ENCODE measurements at places on chromosomes 7 and 10.

DNA sequence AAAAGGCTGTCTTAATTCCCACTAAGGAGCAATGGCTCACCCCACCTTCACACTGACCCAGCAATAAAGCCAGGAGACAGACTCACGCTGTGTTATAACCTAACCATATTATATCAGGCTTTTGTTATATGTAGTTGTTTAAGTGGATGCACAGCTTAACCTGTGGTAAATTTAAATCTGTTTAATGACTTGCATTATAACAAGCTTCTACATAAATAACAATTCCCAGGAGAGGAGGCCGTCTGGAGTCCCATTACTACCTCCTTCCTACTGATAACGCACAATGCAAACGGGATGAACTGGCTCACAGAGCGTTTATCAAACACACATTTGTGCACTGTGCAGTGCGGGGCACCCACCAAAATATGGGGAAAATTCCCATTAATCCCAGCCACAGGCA, 102.1 kb upstream of the MGMT start:
- DNase-seq, result no peak

GRCh38 chr10:646118-646524, 43.3 kb downstream of the DIP2C start:
- no peak for DNase-seq

DNA sequence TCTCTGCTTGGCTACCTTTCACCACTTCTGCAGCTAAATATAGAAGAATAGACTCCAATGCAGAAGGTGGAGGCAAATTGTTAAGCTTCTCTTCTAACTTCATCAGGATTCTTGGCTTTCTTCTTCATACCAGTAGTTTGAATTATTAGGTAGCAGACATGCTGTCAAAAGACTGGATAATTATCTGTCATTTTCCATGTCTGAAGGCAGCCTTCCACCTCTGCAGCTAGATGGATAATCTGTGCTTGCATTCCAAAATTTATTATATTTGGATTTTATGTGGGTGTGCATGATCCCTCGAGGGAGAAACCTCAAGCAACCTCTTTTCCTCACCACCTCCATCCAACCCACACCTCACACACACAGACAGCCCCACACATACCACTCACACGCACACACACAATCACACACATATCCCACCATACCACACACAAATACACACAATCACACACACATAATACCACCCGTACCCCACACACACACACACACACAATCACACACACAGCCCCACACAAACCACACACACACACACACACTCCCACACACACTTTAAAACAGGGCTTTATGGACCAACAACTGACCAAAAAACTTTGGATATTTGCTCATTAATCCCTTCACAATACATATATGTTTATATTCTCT, 145.0 kb downstream of the C7orf25 start:
- no peak for DNase-seq

GRCh38 chr10:83982812-83983211, 156.5 kb upstream of the GHITM start:
- no peak for DNase-seq

DNA sequence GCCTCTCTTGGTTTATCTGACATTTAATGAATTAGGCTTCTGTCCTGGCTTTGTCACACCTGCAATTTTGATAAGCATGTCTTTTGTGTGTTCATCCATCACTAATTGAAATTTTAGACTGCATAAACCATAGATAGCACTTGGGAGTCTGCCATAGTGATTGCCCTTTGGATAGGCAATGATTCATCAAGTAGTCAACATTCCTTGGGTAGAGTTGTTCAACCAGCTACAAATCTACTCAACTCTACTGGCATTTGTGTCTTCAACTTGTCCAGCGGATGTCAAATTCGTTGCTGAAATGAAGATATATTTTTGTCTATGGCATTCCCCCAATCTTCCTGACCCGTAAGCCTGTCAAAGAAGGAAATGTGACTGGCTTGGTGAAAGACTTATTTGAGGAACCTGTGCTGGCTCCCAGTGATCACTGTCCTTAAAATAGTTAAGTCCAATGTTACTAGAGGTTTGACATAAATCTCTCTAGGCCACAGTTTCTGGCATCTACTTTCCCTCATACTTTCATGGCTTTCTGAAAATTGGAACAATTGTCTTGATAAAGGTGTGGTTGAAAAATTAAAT, 33.7 kb upstream of the CREB5 start:
- no peak for DNase-seq

All from NCI-H1436 treated with DMSO at 0.1 percent for 48 hours (cell line).